ENCODE measurements at places on chromosomes 2 and 18.

DNA sequence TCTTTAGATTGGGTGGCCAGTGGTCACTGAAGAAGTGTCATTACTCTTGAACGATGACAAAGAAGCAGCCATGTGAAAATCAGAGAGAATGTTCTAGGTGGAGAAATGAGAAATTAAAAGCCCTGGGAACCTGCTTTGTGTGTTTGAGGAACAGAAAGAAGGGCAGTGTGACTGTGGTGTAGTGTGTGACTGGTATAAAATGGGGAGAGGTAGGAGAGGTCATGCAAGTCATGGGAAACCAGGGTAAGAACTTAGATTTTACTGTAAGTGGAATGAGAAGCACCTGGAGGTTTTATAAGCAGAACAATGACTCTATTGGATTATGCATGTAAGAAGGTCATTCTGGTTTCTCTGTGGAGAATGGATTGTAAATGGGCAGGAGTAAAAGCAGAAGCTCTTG is 12.2 kb downstream of the ICOS start:
- no peak for DNase-seq

DNA sequence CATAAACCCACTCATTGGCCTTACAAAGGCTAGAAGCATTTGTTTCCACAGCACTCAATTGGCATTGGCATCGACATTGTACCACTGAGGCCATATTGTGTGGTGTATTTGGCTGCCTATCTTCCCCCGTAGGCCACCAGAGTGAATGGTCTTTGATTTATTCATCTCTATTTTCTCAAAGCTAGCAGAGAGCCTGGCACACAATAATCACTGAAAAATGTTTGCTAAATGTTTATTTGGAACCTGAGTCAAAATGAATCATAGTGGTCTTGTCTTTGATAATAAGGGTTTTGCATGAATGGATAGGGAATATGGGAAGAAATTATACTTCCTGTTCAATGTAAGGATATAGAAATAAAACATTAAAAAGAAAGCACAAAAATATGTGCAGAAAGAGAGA is 107.3 kb upstream of the SLC8A1 start:
- DNase-seq, result no peak

GRCh38 chr18:59665057-59666006 is 31.9 kb downstream of the CCBE1 start:
- DNase-seq, result no peak

GRCh38 chr2:52423111-52423510 is 1344.5 kb upstream of the CHAC2 start:
- DNase-seq, result no peak

DNA sequence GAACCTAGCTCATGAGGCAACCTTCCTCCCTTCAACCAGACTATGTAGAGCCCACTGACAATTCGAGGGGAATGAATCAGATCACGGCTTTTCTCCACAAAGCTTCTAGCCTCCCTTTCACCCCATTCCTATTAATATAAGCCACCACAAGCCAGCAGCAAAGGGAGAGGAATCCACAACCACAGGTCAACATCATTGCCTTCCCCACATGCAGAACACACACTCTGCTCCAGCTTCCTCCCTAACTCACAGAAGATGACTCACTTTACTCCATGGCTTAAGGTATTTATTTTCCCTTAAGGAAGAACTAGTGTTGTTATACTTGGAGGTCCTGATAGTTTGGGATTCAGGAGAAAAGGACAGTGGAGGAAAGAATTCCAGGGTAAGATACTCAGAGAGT is 272.2 kb downstream of the C1D start:
- DNase-seq, result no peak

DNA sequence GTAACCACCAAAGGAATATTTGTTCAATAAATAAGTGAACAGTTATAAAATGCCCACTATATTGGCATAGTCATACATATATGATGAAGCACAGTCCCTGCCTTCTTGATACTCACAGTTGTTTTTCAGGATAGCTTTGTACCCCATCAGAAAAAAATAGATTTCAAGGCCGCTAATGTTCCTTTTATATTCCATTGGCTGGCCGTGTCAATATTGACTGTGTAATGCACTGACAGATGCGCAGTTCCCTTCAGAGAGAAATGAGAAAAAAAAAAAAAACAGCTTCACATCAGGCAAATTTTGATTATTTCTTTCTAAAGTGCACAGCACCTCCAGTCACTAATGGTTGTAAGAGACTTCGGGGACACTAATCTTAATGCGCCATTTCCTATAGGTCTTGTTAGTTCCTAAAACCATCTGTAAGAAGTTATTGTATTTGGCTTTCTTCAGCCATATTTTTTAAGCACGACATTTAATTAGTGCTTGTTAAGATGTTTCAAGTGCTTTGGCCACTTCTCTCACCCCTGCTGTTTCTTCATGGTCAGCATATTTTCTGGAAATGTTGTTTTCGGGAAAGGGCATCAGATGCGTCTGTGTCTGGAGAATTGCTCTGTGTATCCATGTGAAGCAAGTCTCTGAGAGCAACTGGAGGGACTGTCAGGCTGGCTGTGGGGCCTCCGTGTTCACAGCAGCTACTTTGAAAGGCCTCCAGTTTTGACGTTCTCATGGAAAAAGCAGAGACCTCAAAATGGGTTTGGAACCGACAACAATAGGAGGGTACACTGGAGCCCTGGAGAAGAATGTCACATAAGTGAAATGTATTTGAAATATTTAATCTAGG is 378.3 kb downstream of the MTX2 start:
- DNase-seq, result no peak

DNA sequence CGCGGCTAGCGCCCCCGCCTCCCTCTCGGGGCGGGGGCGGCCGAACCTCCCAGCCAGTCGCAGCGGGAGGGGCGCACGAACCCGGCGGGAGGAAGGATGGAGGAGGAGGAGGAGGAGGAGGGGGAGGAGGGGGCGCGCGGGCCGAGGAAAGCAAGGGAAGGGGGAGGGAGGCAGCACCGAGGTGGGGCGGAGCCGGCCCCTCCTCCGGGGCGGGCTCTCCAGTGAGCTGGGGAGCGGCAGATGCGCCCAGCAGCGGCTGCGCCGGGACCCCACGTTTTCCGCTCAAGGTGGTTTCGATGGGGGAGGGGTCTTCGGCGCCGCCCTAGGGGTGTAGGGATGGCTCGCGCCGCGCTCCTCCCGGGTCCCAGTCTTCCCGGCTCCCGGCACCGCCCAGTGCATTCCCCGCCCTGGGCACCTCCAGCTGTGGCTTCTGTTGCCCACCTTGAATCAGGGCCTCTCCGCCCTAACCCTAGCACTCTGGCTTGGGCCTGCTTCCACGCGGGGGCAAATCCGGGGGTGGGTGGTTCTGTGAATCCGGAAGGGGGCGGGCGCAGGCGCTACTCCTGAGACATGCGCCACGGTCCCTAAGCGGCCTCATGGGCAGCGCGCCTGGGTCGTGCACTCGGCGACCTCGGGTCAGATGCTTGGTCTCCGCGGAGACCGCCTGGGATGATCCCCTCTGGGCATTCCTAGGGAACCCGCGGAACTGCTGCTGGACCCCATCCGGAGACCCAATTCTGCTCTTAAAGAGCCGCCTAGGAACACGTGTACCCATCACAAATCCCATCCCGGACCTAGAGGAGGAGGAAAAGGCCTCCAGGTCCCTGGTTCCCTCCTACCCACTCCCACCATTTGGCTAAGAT is at the start of gene FBXO41:
FBXO41 (minus strand) TSS at position 183 of the 863 bp plus-strand sequence. CDS start 14,848 bp downstream, outside the sequence.
- no peak for DNase-seq

GRCh38 chr2:207779523-207779922 is 9.8 kb upstream of the FZD5 start:
- no peak for DNase-seq

GRCh38 chr18:7566244-7566566 is 911 bp upstream of the PTPRM start:
- no peak for DNase-seq

DNA sequence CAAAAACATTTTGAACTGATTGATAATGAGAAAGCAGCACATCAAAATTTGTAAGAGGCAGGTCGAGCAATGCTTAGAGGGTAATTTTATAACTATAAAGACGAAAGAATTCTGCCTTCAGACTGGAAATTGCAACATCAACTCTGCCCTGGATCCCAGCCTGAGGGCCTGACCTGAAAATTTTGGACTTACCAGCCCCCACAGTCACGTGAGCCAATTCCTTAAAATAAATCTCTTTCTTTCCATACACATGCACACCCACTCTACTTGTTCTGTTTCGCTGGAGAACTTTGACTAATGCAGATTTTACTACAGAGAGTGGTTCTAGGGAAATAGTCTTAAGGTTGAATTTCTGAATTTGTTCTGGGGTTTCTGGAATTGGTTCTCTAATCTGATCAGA is 14.6 kb upstream of the ACOXL start:
- DNase-seq, result no peak

GRCh38 chr2:239132156-239132709 is 268.6 kb downstream of the HDAC4 start:
- no peak for DNase-seq

- DNase-seq, result no peak
Measured at GRCh38 chr2:174593574-174594203, 3.9 kb downstream of the WIPF1 start.

- no peak for DNase-seq
Measured at GRCh38 chr2:61882850-61883249, 5.6 kb downstream of the CCT4 start.

DNA sequence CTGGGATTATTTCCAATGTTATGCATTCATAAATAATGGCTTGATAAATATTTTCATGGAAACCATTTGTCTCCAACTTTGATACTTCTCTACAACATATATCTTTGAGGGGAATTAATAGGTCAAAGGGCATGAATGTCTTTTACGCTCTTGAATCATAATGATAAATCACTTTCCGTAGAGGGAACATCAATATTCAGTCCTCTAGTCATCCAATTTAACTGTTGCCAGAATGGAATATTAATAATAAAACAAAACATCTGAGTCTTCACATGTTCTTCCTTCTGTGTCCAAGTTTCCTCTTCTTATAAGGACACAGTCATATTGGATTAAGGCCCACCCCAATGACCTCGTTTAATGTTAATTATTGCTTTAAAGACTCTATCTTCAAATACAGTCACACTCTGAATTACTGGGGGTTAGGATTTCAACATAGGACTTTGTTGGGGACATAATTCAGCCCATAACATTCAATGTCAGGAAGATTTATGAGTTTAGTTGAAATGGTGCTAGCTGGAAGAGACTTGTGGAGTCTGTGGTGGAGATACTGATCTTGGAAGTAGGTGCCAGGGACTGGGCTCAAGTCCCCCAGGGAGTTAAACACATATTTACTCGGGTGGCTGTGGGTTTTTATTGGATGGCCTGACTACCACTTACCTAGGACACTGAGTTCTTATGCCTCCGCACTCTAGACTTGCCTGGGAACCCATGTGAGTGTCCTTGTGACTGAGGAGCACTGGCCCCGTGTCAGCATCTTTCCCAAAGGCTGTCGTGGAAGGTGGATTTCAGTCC is 85.0 kb upstream of the SEC11C start:
- no peak for DNase-seq

DNA sequence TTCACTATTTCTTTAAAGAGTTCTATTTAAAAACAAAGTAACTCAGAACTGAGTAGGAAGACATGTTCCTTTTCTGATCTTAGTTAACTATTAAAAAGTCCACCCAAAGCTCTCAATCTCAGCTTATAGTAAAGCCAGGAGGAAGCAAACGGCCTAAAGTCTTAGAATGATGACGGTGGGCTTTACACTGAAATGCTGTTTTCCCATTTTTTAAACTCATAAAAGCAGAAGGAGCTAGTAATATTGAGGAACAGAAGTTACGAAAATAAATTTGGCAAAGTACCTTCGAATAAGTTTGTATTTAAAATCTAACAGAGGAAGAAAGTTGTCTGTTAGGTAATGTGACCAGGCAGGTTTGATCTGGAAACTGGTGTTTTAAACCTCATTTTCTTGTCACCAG is 111.1 kb downstream of the ZNF532 start:
- no peak for DNase-seq

DNA sequence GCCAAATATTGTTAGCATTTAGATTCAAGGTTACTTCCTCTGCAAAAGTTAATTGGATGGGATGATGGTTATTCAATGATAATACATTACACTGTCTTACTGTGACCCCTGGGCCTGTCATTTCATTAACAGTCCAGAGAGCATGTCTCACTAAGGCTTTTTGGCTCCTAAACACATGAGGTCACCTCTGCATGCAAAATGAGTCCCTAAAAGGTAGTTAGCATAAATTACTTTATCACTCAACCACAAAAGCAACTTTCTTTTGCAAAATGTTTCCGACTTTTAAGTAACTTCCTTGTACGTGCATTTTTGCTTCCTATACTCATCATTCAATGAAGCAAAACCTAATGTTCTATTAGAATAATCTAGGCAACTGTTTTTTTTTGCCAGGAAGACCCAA is 16.8 kb upstream of the AGFG1 start:
- no peak for DNase-seq

GRCh38 chr18:79579807-79580497 is 99.7 kb upstream of the CTDP1 start:
- DNase-seq, result no peak

- DNase-seq, result no peak
Measured at GRCh38 chr2:10764096-10764785, 42.8 kb downstream of the ATP6V1C2 start.

GRCh38 chr2:67503066-67503795 is 106.1 kb downstream of the ETAA1 start:
- no peak for DNase-seq

DNA sequence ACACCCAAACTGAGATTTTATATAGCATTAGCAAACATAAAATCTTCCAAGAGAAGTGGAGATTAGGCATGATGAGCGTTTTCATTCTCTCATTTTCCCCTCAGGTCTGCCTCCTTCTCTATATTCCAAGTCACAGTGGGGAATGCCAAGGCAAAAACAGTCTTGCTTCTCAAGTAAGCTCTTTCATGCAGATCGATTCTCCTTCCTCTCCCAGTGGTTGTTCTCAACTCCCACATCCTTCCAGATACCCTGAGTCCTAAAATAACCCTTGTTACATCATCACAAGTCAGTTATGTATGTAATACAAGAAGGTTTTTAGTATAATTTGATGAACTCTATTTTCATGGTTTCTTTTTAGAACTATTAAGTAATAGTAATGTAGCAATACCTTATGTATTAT is 150.6 kb downstream of the TXNL1 start:
- DNase-seq, result no peak
